ENCODE measurements at places on chromosomes 7 and 10.
A peak's percentile ranks its signal among the peaks of the same experiment; 100 is the strongest.

- no peak for DNase-seq
Observed at GRCh38 chr7:92652536-92652935, 62.3 kb upstream of the FAM133B start.

GRCh38 chr7:153405704-153406485 lies 646.3 kb upstream of the DPP6 start:
- DNase-seq: no peak

DNA sequence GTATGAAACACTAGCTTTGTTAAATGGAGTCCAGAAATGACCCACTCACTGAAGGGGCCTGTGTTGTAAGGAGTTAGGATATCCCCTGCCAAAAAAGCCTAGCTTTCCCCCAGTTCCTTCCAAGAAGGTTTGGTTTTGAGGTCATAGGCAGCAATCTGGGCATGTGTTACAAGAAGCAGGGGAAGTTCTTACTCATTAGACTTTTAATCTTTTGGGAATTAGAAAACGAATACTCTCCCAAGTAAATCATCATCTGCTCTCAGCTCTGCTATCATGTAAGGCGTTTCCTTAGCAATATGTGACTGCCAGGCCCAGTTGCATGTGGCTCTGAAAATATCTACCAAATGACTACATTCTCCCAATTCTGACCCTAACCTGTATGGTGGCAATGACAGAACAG lies 3.7 kb downstream of the NOD1 start:
- DNase-seq: no peak

GRCh38 chr10:48937796-48938195 lies 1.8 kb downstream of the LRRC18 start:
- no peak for DNase-seq

DNA sequence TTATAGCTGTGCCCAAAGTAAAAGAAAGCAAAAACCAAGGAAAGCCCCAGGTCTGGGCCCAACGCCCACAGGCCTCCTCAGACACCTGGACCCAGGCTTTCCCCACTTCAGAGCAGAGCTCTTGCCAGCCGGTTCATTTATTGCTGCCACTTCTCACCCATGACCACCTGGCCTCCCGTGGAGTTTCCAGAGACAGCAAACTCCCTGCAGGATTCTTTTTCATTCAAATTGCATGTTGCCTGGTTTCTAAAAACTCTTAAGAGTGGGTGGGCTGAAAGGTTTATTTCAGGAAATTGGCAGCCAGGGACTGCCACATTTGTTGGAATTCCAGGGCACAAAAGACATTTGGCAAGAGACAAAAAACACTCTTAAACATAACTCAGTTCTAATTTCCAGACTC lies 4.7 kb downstream of the VOPP1 start:
- DNase-seq: no peak

GRCh38 chr10:97048649-97049427 lies 136.9 kb downstream of the SLIT1 start:
- DNase-seq: no peak

GRCh38 chr7:142385491-142386340 lies 127.9 kb upstream of the PRSS58 start:
- DNase-seq: peak; percentile 57

DNA sequence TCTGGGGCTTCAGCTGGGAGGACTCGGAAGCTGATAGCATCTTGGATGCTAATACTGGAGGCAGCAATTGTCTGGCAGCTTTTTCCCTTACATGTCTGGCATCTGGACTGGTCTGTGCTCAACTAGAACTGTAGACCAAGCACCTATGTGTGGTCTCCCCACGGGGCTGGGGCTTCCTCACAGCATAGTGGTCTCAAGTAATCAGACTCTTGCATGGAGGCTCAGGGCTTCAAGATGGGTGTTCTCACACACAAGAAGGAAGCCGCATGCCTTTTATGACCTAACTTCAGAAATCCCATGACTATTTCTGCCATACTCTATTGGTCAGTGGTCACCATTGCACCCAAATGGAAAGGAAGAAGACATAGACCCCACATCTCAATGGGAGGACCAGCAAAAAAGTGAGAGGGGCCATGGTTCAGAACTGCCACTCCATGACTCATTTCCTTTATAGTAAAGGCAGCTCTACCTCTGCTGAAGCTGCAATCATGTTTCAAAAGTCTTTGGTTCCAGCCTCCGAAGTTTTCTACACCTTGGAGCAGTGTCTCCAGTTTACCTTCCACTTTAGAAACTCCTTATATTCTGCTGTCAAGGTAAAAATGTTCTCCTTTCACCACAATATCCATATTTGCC lies 14.7 kb downstream of the AOC1 start:
- DNase-seq: no peak

DNA sequence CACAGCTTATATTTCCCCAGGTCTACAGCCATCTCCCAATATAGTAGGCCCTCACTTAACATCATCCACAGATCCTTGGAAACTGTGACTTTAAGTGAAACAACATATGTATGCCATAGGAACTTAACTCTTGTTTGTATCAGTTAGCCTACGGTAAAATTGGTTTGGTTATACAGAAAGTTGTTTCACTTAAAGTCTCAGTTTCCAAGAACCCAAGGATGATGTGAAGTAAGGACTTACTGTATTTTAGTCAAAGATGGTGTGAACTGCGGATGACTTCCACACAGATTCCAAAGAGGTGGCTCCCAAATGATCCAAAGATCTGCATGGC lies 56.4 kb upstream of the MRLN start:
- no peak for DNase-seq

DNA sequence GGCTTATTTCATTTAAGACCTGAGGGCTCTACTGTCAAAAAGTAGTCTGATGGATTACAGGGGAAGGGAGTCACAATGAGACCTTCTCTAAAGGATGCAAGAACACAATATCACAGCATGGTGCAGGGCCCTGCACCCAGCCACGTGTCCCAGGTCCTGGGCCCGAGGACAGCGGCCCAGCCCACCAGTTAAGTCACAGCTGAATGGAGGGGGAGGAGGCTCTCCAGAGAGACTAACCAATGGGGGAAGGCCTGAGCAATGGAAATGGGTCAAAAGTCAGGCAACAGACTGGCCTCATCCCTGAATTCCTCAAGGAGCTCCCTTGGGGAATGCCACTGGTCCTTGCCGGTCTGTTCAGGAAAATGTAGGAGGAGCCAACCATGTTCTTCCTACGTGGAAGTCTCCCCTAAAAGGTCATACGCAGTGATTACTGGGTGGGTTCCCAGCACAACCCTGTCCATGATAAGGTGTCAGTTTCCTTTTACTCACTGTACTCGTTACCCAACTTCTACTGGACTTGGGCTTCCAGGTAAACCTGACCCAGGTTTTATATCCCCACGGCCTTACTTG lies 28.3 kb downstream of the CCDC3 start:
- DNase-seq: no peak

DNA sequence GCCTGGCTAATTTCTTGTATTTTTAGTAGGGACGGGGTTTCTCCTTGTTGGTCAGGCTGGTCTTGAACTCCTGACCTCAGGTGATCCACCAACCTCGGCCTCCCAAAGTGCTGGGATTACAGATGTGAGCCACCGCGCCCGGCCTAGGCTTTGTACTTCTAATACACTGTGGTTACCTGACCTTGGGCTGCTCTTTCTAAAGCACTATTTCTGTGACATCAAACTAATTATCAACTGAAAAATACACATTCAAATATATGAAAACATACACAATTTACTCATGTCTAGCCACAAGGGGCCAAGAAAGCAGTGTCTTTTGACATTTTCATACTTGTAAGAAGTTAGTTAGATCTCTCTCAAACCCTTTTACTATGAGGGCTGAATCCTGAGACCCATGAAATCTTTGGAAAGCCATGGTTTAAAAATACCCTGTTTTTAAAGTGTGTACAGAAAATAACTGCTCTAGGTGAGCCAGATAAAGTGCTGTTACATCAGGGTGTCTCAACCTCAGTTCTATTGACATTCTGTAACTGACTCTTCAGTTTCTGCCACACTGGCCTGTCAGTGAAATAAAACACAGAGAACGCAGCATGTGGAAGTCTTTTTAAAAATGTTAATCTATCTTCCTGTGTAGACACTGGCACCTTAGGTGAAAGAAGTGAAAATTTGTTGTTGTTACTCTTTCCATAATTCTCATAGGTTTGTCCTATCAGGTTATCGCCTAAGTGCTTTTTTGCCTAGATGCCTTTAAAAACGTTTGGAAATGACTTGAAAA lies 58.8 kb downstream of the CREM start:
- no peak for DNase-seq

GRCh38 chr7:142485617-142486226 lies 227.9 kb upstream of the PRSS58 start:
- DNase-seq: peak; percentile 23

DNA sequence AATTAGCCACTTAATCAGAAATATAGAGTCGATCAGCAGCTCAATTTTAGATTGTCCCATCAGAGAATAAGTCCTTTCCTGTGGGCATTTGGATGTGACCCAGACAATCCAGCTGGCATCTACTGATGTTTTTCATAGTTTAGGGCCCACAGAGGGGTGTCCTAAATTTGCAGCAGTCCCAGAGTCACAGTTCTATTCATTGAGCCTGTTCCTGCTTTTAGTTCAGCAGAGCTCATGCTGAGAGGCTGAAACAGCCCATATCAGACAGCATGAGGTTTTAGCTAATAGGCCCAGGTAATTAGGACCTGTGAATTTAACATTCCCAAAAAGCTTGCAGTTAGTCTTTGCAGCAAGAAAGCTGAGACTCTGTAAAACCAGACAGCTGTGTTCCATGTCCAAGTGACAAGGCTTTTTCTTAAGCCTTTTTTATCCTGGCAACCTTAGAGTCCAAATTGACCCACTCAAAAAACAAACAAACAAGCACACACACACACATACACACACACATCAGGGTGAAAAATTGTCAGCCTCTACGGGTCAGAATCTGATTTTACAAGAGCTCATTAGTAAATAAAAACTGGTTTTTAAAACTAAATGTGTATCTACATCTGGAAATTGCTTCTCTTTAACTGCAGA lies 33.7 kb downstream of the ANKIB1 start:
- DNase-seq: no peak

DNA sequence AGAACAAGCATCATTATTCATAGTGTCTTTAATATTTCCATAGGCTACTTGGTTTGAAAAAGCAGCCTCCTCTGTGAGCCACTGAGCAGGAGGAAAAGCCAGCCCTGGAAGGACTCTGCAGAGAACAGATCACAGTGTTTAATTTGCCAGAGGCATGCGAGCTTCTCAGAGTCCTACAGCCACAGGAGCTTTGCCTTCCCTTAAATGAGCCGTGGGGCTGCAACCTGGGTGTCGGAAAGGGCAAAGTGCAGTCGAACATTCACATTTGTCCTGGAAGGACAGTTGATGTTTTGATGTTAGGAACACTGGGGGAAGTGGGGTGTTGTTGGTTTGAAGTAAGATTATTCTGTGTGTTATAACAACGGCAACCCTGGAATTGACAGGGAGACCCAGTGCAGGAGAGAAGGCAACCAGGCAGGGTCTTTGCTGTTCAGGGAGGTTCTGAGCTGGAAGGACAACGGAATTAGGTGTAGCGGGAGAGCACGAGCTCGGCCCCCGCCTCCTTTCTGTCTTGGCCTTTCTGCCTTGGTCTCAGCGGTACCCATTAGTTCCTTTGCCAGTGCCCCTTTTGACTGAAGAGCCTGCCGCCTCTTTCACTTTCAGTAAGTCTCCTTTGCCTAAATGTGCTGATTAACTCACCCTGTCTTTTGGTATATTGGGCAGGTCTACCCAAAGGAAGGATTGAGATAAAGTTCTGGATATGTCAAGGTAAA lies 192.3 kb upstream of the PITRM1 start:
- DNase-seq: no peak

- no peak for DNase-seq
Observed at GRCh38 chr7:117808341-117808757, 64.9 kb downstream of the CTTNBP2 start.

DNA sequence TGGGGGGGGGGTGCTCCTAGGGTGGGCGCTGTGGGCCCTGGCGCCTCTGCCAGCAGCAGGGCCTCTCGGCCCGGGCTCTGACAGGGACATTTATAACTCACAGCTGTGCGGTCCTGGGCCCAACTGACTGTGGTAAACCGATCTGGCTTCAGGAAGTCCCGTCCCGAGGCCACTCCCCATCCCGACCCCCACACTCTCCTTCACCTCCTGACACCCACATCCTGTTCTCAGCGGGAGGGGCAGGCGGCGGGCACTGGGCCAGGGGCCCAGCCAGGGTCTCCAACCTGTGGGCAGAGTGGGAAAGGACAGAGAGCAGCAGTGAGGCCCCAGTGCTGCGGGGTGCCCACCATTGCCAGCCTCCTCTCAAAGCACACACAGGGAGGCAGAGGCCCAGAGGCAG lies 69.1 kb downstream of the ZMIZ1 start:
- no peak for DNase-seq

- no peak for DNase-seq
Observed at GRCh38 chr10:79267499-79267898, 79.8 kb upstream of the PPIF start.

DNA sequence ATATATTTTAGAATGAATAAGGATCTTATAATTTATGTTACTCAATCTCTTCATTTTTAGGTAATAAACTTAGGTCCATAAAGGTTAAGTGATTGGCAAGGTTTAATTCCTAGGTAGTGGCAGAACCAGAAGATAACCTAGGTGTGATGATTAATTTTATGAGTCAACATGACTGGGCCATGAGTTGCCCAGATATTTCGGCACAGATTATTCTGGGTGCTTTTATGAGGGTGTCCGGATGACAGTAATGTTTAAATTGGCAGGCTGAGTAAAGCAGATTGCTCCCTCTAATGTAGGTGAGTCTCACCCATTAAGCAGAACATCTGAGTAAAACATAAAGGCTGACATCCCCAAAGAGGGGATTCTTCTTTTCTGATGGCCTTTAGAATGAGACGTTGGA lies 1349.3 kb upstream of the CELF2 start:
- no peak for DNase-seq

DNA sequence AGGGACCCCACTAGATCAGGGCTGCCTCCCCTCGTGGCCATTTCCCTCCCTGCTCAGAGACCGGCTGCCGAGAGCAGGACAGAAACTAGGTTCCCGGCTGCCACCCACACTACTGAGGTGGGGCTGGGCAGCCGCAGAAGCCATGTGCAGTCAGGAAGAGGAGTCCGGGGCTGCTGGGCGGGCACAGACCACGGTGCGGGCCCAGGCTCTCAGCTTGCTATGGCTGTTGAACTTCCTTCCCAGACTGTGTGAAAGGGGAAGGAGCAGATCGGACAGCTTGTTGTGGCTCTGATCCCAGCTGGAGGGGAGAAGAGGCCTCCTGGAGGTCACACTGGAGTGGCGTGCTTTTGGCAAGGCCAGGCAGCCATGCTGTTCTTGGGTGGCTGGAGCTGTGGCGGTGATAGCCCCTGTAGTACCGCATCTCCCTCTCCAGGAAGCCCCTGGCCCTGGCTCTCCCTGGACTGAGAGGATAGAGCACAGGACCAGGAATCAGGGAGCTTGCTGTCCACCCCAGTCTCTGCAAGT lies 56.8 kb downstream of the HK1 start:
- DNase-seq: no peak

DNA sequence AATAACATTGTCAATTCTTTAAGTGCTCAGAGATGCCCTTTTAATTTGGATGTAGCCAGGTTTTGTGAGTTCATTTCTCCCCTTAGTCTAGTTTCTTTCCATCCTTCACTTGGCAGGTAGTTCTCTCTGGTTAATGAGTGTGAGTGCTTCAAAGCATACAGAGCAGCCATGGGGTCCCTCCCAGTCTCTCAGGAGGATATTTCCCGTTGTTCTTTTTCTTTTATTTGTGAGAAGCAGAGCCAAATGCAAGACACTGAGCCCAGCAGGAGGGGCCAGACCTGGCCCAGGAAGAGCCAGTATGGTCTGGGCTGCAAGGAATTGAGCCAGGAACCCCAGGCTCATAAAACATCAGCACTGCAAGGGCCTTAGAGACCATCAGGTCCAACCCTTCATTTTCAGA lies 52.4 kb downstream of the PLCE1 start:
- DNase-seq: no peak

GRCh38 chr7:51340029-51340838 lies 23.6 kb upstream of the COBL start:
- no peak for DNase-seq

Measured in HEK293T (cell line).